ENCODE measurements at places on chromosomes 7 and 10.

DNA sequence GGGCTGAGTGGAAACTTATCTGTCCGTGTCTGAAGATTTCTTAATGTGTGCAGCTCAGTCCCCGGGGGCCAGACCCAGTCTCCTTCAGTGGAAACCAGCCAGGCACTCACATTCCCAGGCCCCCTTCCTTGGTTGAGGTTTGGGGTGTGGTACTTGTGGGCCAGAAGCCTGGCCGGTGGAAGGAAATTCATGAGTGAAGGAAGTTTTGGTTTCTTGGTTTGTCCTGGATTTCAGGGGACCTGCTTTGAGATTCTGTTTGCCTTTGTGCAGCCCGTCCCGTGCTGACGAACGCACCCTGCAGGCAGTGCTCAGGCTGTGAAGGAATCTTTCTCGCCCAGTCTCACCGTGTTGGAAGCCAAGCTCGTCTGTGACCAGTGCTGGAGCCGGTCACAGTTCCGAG lies 2.9 kb downstream of the INPP5A start:
- no peak for DNase-seq

DNA sequence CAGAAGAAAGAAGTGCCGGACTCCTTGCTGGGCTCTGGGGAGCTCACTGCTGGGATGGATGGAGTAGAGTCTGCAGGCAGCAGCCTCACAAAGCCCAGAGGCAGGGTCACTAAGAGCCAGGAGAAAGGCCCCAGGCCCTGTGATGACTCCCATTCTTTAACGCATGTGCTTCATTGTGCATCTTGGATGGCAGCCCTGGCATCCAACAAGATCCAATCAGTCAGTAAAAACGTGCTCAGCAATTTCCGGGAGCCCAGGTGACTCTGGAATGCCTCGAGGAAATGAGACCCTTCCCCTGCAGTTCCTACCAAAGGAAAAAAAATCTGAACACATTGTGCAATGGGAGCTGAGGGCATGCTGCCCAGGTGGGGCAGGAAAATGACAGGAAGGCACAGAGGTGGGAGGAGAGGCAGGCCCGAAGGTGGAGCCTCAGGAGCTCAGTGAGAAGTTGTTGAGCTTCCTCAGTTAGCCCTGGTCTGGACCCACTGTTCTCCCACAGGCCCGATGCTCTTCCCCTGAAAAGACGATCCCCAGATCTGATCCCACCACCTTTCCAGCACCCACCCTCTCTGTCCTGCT lies 60.7 kb upstream of the TMEM72 start:
- no peak for DNase-seq

GRCh38 chr7:1192171-1192676 lies 32.2 kb upstream of the ZFAND2A start:
- no peak for DNase-seq

DNA sequence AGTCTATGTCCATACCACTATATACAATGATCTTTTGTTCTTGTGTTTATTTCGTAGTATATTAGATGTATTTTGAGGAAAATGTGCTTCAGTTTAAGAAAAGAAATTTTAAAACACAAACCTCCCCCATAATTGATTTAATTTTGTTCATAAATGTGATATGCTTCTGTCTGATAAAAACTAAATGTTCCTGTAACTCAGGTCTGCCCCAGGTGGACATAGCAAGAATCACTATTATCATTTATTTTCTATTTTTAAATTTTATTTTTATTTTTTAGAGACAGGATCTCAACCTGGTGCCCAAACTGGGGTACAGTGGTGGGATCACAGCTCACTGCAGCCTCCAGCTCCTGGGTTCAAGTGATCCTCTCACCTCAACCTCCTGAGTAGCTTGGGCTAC lies 43.2 kb downstream of the BEND7 start:
- DNase-seq, result no peak

- no peak for DNase-seq
These were observed 51.7 kb upstream of the PPIF start for GRCh38 chr10:79295563-79295962.

DNA sequence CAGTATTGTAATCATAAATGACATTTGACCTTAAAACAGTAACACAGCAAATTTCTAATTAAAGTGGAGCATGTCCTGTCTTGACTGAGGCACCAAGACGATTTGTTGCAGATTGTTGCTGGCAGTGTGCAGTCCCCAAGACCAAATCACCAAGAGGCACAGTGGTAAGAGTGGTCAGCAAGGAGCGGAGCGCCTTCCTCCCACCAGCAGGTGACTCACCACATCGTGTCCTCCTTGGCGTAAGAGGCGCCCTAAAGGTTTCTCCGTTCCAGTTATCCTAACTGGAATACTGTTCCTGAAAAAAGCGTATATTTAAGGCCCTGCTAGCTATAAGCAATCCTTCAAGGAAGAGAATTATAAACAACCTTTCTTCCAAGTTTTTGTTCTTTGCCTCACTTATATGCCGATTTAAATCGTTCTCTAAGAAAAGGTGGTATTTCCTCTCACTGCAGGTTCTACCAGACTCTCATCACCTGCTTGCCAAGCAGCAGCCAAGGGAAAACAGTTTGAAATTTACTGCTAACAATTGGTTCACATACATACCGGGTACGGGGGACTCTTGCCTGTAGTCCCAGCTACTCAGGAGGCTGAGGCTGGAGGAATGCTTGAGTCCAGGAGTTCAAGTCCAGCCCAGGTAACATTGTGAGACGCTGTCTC lies 10.7 kb upstream of the REPIN1 start:
- no peak for DNase-seq
